Fibroblast of the aortic adventitia (primary cell): ENCODE measurements at places on chromosomes 13 and 19. TPM values are rescaled to one million over a fixed set of nuclear protein-coding genes. Genes with fewer than 3 reads are reported as not detected.

MAP4K1 gene
- 0.57 TPM in 1 of 2 replicates, not detected in the other for total RNA-seq

ANGPTL4 gene
- total RNA-seq, result 4.4 and 22.8 TPM in 2 replicates

KANK3 gene
- 0.09 and 0.16 TPM in 2 replicates for total RNA-seq

TSC22D1 gene
- 48.6 and 94.5 TPM in 2 replicates for total RNA-seq

PDE4A gene
- 1.8 and 7.0 TPM in 2 replicates for total RNA-seq

ZNF726 gene
- total RNA-seq, result 0.33 and 3.2 TPM in 2 replicates

CEACAM16 gene
- not detected in 2 replicates for total RNA-seq

PRTN3 gene
- total RNA-seq, result not detected in 2 replicates

LGI4 gene
- total RNA-seq, result 0.09 and 3.7 TPM in 2 replicates

NCR1 gene
- not detected in 2 replicates for total RNA-seq

GARIN5A gene
- not detected in 2 replicates for total RNA-seq

CKM gene
- not detected in 2 replicates for total RNA-seq

TNNI3 gene
- not detected in 2 replicates for total RNA-seq

TMEM255B gene
- total RNA-seq, result not detected in 2 replicates

GJA3 gene
- 0.82 and 0.90 TPM in 2 replicates for total RNA-seq

KCTD4 gene
- total RNA-seq, result not detected in 2 replicates

AKT1S1 gene
- total RNA-seq, result 14.4 and 20.6 TPM in 2 replicates

TUBB4A gene
- total RNA-seq, result 0.41 TPM in 1 of 2 replicates, not detected in the other

WDR88 gene
- not detected in 2 replicates for total RNA-seq

ALOX5AP gene
- not detected in 2 replicates for total RNA-seq

LRRC63 gene
- total RNA-seq, result 0.09 and 0.41 TPM in 2 replicates

PRR22 gene
- 0.09 and 1.1 TPM in 2 replicates for total RNA-seq

CEACAM6 gene
- total RNA-seq, result not detected in 2 replicates

IL11 gene
- 1.6 and 2.2 TPM in 2 replicates for total RNA-seq

COL4A2 gene
- total RNA-seq, result 53.3 and 151 TPM in 2 replicates

LHB gene
- total RNA-seq, result not detected in 2 replicates

POMP gene
- 147 and 154 TPM in 2 replicates for total RNA-seq

KLK6 gene
- not detected in 2 replicates for total RNA-seq

SLC25A41 gene
- not detected in 2 replicates for total RNA-seq

UBL3 gene
- total RNA-seq, result 21.1 and 57.7 TPM in 2 replicates

EDNRB gene
- 1.3 and 23.3 TPM in 2 replicates for total RNA-seq

ZNF729 gene
- total RNA-seq, result not detected in 2 replicates

FPR1 gene
- total RNA-seq, result not detected in 2 replicates

TEX29 gene
- not detected in 2 replicates for total RNA-seq

DAPK3 gene
- 64.7 and 82.8 TPM in 2 replicates for total RNA-seq

PRSS57 gene
- total RNA-seq, result not detected in 2 replicates

NCCRP1 gene
- total RNA-seq, result not detected in 2 replicates

RDH8 gene
- not detected in 2 replicates for total RNA-seq

FFAR3 gene
- not detected in 2 replicates for total RNA-seq

CILP2 gene
- 0.18 and 2.5 TPM in 2 replicates for total RNA-seq

FAAP24 gene
- 5.7 and 12.0 TPM in 2 replicates for total RNA-seq

MEDAG gene
- total RNA-seq, result 122 and 325 TPM in 2 replicates

RASL11A gene
- 2.3 and 13.3 TPM in 2 replicates for total RNA-seq

CGB7 gene
- 0.09 TPM in 1 of 2 replicates, not detected in the other for total RNA-seq

ZNF574 gene
- 4.7 and 17.2 TPM in 2 replicates for total RNA-seq

OR7A5 gene
- not detected in 2 replicates for total RNA-seq

SNAPC2 gene
- 17.3 and 27.8 TPM in 2 replicates for total RNA-seq

RHPN2 gene
- total RNA-seq, result 0.90 and 2.3 TPM in 2 replicates

ATP4B gene
- total RNA-seq, result not detected in 2 replicates

CCDC169 gene
- total RNA-seq, result 2.4 and 4.1 TPM in 2 replicates

ONECUT3 gene
- total RNA-seq, result not detected in 2 replicates

CFAP97D2 gene
- not detected in 2 replicates for total RNA-seq

SIGLEC6 gene
- total RNA-seq, result not detected in 2 replicates

GRK1 gene
- not detected in 2 replicates for total RNA-seq

NAPSA gene
- not detected in 2 replicates for total RNA-seq

CBARP gene
- 2.3 and 3.1 TPM in 2 replicates for total RNA-seq

WTIP gene
- 3.6 and 21.8 TPM in 2 replicates for total RNA-seq

SYT3 gene
- total RNA-seq, result 0.09 TPM in 1 of 2 replicates, not detected in the other
